ENCODE measurements at places on chromosomes 16 and 17.

GRCh38 chr16:180101-180675 lies at the start of gene HBQ1:
TSS of gene HBQ1 (plus strand) at chr16:180459. CDS start at chr16:180487, 28 bp downstream.
- peak; percentile 79 for DNase-seq

GRCh38 chr16:2512735-2513404 lies 882 bp upstream of the ATP6V0C start:
- no peak for DNase-seq

- no peak for DNase-seq
Measured at GRCh38 chr16:80986557-80986956, 20.1 kb downstream of the CMC2 start.

DNA sequence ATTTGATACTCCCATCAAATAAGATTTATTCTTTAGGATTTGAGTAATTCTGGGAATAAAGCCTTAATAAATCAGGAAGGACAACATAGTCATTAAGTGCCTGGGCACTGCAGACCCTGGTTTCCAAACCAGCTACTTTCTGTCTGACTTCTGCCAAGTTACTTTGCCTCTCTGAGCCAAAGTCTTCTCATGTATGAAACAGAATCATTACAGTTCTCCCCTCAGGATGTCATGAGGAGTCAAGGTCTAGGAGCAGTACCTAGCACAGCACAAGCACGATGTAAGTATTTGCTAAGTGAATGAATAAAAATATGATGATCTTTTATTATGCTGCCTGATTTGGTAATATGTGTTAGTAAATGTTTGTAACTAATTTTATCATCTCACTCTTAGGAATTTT lies 30.4 kb upstream of the HEATR6 start:
- no peak for DNase-seq

DNA sequence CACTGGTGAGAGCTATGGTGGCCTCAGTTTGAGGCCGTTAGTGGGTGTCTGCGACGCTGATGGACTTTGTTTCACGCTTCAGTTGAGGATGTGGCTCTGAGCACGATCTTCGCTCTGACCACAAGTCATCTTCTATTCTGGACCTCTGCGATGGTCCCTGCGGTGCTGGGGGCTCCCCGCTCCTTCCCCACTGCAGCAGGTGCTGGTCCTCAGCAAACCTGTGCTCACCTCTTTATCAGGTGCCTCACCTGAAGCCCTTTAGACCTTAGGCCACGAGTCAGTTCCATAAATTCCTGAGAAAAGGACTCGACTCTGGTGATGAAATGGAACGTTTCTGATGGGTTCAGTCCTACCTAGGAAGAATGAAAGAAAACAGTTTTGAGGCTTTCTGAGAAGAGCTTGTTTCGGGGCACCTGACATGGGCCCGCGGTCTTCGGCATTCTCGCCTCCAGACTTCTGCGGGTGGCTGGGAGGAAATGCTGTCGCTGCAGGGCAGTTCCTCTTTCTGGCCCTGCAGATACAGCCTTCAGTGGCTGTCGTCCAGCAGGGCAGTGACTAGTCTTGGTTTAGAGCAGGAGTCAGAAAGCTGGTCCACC lies 4.7 kb downstream of the KCTD5 start:
- DNase-seq, result no peak

GRCh38 chr17:31095236-31096105 lies 694 bp downstream of the NF1 start:
- DNase-seq, result peak; percentile 76

DNA sequence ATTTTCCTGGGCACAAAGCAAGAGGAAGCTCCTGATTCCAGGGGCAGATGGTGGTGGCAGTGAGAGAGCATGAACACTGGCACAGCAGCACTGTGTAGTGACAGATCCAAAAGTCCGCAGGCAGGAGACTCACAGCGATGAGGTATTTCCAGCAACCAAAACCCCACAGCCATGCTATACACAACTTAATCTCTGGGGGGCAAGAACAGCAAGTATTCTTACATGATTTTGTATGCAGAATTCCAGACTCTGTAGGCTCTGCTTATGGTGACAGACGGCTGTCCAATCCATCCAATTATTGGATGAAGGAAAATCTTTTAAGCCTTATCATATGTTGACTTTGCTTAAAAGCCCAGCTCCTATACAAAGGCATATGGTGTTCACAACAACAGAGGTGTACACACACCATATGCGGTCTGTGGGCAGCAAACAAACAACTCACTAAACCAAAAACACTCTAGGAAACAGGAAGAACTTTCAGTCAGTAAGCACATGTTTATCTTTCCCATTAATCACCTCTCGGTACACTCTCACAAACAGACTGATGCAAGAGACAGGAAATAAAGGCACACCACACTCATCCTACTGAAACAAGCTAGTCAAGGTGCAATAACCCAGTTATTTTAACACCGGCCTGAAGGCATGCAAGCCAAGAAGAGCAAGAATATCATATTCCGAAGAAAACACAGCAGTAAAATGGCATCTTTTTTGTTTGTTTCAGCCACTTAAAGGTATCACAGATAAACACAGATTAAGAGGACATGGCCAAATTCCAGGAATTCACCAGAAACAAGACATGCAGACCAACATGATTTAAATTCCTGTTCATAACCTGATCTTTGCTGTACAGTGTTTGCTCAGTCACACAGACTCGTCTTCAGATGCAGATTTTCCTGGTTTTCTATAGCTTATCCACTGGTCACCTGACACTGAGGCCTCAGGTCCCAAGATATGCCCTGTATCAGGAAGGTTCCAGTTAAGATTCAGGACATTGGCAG lies 47.8 kb downstream of the ERN1 start:
- no peak for DNase-seq

DNA sequence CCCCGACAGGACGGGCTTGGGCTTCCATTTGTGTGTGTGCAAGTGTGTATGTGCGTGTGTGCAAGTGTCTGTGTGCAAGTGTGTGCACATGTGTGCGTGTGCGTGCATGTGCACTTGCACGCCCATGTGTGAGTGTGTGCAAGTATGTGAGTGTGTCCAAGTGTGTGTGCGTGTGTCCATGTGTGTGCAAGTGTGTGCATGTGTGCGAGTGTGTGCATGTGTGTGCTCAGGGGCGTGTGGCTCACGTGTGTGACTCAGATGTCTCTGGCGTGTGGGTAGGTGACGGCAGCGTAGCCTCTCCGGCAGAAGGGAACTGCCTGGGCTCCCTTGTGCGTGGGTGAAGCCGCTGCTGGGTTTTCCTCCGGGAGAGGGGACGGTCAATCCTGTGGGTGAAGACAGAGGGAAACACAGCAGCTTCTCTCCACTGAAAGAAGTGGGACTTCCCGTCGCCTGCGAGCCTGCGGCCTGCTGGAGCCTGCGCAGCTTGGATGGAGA lies 23.1 kb upstream of the ITGAX start:
- DNase-seq, result no peak

- no peak for DNase-seq
Measured at GRCh38 chr17:60355663-60356594, 36.0 kb downstream of the USP32 start.
